ENCODE measurements at places on chromosomes 5 and 9.

GRCh38 chr9:12819436-12820185 lies 44.8 kb downstream of the LURAP1L start:
- DNase-seq, result no peak

DNA sequence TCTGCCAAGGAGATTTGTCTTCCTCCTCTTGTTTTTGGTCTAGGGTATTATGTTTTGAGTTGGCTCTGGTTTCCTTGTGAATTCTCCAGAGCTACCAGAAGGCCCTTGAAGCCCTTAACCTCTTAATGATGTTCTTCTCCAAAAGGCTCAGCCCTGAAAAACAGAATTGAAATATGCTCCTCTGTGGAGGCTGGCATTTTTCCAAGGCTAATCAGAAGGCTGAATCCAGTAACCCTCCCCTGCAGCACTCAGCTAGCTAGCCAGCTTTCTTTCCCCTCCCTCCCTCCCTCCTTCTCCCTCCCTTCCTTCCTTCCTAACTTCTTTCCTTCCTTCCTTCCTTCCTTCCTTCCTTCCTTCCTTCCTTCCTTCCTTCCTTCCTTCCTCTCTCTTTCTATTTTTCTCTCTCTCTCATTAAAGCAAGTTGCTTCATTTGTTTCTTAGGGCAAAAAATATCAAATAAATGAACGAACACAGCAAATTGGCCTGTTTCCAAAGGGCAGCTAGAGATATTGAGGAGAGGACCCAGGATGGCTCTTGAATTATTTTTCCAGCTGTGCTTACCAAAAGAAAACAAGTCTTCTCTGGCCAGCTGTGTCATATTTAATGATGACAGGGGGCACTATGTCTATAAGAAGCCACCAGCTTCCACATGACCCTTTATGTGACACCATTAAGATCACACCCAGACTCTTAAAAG lies 38.7 kb downstream of the JAKMIP2 start:
- DNase-seq, result no peak

GRCh38 chr5:99460701-99461100 lies 531.9 kb upstream of the CHD1 start:
- no peak for DNase-seq

- no peak for DNase-seq
Observed at GRCh38 chr5:172616730-172617129, 24.3 kb upstream of the NEURL1B start.

DNA sequence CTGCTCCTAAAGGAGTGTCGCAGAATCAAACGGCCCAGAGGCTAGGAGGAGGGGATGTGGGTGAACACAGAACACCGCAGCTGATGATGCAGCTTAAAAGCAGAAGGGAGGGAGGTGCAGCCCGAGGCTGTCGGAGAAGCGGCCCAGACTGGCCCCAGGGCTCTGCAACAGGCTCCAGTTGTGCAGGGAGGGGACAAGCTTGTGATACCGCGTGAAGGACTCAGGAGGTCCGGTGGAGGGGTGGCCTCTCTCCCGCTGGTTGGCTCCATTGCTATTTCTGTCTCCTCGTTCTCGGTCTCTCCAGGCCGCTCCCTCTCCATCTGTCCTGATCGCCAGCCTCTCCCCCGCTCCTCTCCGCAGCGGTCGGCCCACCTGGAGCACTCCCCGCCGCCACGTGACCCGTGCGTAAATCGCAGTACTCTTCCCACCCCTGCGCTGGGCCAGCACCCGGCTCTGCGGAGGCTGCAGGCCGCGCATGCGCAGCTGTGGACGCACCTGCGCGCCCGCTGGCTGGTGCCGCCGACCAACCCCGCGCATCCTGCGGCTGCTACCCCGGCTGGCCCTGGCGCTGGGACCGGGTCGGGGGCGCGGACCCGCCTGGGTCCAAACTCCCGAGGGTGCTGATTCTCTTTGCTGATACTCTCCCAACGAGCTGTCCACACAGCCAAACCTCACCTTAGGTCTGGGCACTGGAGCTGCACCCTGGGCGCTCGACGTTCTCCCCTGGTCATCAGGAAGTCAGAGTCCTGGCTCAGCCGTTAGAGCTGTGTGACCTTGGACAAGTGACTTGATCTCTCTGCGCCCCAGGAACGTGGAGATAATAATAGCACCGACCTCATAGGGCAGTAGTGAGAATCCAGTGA lies 3.7 kb upstream of the STXBP1 start:
- DNase-seq, result peak; percentile 69

GRCh38 chr9:29332789-29333188 lies 1759.5 kb upstream of the C9orf72 start:
- no peak for DNase-seq

DNA sequence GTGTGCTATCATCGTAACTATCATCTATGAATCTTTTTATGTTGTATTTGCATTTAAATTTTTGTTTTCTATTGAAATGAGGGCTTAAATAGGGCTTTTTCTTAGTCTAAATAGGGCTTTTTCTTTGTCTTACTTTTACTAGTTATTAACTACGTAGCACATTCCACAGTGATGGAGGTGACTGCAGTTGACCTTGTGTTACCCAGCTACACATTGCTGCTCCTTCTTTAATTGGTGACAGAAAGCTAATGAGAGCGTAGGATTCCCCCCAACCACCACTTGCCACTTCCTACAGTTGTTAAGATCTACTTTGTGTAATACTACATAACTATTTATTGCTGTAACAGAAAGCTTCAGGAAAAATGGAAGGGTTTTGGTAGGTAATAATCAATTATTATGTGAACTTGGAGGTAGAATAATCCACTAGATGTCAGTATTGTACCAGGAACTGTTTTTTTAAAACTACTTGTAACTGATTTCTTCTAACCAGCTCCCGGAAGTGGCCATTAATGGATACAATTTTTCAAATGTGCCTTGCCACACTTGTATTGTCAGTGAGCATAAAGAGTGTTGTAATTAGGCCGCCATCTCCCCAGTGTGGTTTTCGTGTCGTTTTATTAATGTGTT lies 18.0 kb downstream of the MTRR start:
- DNase-seq, result no peak

GRCh38 chr9:71928376-71928775 lies 16.9 kb downstream of the C9orf85 start:
- no peak for DNase-seq

- no peak for DNase-seq
Observed at GRCh38 chr5:124193371-124193789, 553.1 kb downstream of the ZNF608 start.

GRCh38 chr5:133643365-133643764 lies 31.0 kb upstream of the FSTL4 start:
- DNase-seq, result no peak

DNA sequence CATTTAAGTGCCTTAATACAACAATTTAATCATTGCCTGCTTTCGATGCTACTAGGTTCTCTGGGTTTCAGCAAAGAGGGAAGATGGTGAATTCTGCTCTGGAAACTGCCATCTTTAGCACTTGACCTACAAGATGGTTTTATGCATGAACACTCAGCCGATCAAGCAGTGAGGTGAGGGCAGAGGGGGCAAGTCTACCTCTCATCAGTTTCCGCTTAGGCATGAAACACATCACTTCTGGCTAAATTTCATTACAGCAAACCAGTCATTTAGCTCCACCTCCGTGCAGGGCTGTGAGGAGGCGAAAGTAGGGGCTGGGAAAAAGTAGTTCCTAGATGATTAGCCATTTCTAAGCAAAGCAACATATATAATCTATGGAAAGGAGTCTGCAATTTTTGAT lies 1018.0 kb downstream of the CDH18 start:
- no peak for DNase-seq

GRCh38 chr9:69019808-69020207 lies 5.9 kb upstream of the PRKACG start:
- DNase-seq, result no peak

GRCh38 chr5:142375944-142376411 lies 51.2 kb upstream of the SPRY4 start:
- no peak for DNase-seq

GRCh38 chr5:11477786-11478185 lies 426.5 kb downstream of the CTNND2 start:
- no peak for DNase-seq

GRCh38 chr5:139745800-139746690 lies 49.6 kb upstream of the PSD2 start:
- no peak for DNase-seq

GRCh38 chr5:80308526-80308925 lies 11.3 kb upstream of the SPZ1 start:
- no peak for DNase-seq

DNA sequence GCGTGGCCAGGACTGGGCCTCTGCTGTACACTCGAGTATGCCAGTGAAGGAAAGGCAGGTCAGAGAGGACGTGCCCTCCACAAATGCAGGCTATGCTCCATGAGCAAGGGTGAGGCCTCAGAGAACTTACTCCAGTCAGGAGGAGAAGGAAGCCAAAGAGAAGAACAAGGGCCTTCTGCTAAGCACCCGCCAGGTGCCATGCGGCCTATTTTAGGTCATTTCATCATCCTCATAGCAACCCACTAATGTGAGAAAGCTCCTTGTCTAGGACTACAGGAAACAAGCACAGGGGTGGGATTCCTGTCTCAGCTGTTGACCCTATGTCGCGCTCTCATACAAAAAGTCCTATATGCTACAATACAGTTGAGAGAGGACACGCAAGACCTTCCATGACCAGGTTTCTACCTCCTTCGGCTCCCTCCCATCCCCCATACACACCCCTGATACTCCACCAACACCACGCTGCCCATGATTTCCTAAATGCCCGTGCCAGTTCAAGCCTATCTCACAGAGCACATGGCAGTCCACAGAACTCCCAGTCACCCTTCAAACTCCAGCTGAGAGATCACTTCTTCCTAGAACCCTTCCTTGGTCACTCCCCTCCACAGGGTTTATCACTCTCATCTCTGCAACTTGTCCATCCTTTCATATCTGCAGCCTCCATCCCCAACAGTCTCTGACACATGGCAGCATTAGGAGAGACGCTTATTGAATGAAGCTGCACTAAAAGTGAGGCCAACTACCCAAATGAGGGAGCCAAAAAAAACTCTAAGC lies 26.8 kb downstream of the PSMB7 start:
- no peak for DNase-seq

GRCh38 chr9:137156567-137157375 lies 13.1 kb downstream of the LRRC26 start:
- peak; percentile 39 for DNase-seq

DNA sequence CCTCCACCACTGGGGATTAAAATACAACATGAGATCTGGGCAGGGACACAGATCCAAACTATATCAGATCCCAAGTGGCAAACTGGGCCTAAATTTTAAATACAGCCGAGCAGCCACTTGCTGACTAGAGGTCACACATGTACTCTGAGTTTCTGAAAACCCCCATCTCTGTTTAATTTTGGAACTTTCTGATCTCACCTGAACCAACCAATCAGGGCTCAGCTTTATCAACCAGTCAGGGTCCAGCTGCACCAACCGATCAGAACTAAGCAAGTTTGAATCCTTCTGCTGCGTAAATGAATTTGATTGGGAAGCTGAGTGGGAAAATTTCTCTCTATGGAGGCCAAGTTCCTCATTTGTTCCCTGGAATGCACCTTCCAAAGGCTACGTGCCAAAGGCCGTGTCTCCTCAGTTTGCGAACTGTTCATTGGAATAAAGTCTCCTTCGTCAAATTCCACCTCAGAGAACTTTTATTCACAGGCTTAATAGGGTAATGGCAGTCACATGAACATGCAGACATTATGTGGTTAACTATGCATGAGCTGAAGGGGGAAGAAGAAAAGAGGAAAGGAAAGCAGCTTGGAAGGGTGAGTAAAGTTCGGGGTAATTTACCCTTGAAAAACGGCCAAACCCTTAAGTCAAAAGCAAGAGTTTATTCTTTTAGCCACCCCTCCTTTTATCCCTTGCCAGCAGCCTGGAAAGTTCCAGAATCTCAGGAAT lies 3.7 kb downstream of the CD180 start:
- no peak for DNase-seq

DNA sequence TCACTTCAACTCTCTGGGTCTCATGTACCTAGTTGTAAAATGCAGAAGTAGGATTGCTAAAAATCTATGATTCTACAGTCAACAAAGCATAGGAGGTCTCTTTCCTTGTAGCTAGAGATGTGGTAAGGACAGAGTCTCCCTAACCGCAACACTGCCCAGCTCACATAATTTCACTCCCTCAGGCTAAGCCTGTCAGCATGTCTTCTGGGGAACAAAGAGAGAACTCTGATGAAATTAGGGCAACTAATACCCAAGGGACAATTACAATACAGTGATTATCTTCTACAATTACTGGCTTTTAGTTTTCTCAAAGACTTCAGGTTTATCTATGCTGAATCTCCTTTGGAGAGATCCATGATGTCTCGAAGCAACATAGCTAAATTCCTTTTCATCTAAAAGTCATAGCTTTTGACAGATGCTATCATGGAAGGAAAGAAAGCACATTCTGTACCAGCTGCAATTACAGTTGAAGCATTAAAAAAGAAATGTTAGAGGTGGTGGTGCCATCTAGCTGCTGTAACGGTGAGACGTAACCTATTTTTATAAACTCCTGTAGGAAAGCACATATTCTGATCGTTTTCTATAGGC lies 141.1 kb upstream of the TARS1 start:
- DNase-seq, result no peak

DNA sequence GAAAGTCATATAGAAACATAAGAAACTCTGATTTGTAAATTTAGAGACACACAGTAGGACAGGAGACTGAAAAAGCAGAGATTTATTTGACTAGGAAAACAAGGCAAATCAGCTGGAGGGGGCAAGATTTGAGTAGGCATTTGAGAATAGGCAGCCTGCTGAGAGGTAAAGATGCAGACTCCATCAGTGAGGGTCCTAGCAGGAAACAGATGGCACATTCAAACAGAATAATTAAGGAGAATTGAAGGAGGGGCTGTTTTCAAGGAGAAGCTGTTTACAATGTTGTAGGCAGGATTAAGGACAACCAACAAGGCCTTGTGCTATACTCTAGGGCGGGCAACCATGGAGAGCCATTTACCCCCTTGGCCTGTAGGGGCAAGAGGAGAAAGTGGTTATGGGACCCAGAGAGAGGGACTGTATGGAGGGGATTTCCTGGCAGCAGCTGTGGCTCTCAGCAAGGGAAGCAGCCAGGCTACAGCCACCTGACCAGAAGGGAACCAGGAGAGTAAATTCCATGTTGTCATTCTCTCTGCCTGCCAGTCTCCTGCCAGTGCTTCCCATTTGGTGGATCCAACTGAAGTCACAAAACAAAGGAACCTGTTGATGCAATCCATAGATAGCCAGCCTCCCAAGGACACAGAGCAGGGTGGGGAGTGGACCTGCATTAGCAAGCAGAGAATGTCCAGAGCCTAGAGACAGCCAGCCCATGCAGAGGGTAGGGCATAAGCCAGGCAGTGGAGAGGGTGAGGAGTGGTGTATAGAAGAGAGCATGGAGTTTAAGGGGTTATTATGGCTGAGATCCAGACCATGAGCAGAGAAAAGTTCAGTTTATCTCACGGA lies 38.2 kb downstream of the PAPPA start:
- DNase-seq, result no peak

DNA sequence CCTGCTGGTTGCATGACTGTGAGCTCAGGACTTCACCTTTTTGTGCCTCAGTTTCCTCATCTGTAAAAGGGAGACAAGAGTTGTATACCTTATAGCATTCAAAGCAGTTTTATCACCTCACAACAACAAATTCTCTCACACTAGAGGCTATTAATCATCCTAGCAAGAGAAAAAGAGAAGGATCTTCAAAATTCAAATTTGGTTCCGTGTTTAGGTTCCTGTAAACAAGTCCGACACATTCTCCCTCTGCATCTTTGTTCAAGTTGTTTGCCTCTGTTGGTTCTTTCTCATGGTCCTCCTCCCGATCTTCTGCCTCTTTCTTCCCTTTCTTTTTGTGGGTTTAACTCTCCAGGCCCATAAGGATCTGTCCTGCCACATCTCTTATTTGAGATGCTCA lies 218.0 kb downstream of the PIK3R1 start:
- no peak for DNase-seq

GRCh38 chr5:96381526-96381925 lies 51.5 kb downstream of the PCSK1 start:
- DNase-seq, result no peak
